ENCODE measurements at places on chromosomes 2 and 18.
A peak's percentile ranks its signal among the peaks of the same experiment; 100 is the strongest.

DNA sequence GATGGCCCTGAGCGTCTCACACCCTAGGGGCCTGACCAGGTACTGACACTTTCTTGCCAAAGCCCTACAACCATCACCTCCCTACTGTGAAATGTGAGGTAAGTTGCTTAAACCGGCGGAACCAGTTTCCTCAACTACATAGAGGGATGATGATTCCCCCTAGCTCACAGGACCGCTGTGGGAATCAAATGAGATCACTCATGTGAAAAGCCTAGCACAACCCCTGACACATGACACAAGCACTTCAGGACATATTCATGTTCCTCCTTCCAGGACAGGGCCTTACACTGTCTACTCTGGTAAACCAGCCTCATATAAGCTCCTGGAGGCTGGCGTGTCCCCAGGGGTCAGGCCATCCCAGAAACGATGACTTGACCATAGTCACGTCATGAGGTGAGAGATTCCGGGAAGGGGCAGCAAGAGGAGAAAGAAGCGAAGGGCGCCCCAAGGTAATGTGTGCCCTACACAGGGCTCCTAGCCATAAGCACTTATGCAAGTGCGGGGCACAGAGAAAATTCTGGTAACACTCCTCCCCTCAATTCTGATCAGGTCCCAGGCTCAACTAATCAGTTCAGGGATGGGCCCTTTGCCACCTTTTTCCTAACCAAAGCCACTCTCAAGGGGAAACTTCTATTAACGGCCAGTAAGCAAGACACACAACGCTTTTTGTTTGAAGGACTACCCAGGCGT is 49.5 kb downstream of the C2orf42 start:
- DNase-seq: peak; percentile 45

GRCh38 chr2:33141476-33141875 is 194.7 kb downstream of the LTBP1 start:
- no peak for DNase-seq

DNA sequence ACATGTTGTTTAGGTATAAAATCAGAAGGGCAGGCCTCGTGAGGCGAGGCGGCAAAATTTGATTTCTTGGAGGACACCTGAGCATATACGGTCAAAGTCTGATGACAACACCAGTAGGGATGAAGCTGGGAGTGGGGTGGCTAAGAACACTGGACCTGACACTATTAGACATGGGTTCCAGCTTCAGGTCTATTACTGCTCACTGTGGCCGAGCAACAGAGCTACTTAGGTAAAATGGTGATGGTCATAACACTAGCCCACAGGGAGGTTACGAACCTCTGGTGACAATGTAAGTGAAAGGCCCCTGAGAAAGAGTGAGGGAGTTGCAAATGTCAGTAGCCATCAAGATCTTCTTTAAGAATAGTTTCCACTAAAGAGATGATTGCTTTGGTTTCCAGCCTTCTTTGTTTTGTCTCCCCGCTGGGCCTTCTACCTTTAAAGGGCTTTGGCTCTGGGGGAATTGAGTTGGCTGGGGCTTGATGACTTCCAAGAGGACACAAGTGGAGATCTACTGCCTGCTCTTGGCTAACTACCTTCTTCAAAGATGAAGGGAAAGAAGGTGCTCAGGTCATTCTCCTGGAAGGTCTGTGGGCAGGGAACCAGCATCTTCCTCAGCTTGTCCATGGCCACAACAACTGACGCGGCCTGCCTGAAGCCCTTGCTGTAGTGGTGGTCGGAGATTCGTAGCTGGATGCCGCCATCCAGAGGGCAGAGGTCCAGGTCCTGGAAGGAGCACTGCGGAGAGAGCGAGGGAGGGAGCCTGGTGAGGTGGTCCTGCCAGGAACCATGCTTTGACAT is 3.5 kb downstream of the IL1B start:
- no peak for DNase-seq

DNA sequence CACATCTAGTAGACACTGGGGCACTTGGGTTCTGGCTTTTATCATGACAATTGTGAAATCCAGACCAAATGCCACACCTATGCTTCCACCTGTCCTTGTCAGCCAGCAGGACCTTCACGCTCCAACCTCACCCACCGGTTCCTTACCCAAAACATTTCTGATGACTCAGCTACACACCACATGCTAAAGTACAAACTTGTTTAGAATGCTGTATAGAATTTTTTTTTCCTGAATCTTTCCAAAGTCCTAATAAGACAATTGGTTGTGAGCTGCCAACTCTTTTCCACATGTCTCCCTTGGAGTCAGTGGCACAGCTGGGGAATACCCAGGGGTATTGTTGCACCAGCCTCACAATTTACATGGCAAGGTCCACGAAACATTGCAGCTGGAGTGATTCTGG is 75.5 kb upstream of the LPIN2 start:
- no peak for DNase-seq

DNA sequence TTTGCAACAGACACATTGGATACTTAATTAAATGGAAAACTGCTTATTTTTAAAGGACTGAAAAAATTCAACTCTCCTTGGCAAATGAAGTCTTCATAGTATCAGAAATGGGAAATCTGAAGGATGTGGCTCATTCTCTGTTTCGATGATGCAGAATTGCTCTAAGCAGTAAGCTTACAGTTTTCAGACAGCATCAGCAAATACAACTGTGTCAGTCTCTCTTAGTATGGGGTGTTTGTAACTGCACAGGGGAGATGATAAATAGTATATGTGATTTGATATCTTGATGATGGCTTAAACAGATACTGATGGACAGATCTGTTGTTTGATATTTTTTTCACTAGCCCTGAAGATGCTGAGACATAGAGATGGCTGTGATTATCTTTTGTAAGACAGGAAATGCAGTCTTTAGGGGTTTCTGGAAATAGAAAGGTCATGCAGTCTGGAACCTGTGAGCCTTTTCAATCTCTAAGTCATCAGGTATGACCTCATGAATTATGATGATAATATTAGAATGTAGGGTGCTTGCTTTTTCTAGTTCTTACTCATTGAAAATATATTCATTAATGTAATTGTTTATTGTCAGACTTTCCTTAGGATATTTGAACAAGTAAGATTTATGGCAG is 84.2 kb downstream of the SLC4A10 start:
- no peak for DNase-seq

- DNase-seq: peak; percentile 38
These were observed 57.4 kb upstream of the LAPTM4A start for GRCh38 chr2:20108655-20109396.

GRCh38 chr2:216665242-216665641 is 30.1 kb downstream of the IGFBP5 start:
- no peak for DNase-seq

GRCh38 chr2:9032536-9033255 is 29.2 kb upstream of the MBOAT2 start:
- no peak for DNase-seq

GRCh38 chr2:43455731-43456642 is 139.9 kb downstream of the THADA start:
- peak; percentile 70 for DNase-seq

- no peak for DNase-seq
These were observed 107.9 kb downstream of the KCNF1 start for GRCh38 chr2:11019614-11020013.

Measured in EL (cell line).